ENCODE measurements at places on chromosomes 7 and 10.

DNA sequence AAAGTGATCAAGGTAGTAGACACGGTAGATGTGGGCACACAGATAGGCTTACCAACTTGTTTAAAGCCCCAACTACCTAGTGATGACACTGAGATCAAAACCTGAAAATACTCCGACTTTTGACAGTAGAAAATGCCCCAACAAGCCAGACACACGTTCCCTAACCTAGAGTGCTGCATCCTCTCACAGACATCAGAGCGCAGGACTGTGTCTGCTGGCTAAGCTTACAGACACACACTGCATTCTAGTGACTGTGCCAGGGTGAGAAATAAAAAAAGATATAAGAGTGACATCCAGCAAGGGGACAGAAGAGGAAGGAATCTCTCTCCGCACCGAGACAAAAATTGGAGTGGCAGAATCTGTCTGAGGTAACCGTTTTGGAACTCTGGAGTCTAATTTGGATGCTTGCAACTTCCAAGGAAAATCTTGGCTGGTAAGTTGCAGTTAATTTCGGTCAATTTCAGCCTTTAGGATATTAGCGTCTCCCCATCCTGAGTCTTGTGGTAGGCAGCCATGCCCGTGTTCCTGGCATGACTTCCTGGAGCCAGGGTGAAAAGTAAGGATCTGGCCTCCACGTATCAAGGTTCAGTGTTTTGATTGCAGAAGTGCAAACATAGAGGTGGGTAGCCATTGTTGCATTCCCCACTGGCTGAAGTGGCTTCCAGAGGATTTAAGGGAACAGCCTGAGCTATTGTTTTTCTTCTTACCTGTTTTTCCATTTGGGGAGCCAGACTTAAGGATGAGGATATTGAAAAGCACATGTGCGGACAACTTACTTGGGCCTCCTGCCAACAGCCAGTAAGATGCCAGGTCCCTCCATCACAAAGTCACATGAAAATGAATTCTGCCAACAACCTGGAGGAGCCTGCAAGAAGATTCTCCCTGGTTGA lies 124.1 kb downstream of the SMURF1 start:
- no peak for DNase-seq

DNA sequence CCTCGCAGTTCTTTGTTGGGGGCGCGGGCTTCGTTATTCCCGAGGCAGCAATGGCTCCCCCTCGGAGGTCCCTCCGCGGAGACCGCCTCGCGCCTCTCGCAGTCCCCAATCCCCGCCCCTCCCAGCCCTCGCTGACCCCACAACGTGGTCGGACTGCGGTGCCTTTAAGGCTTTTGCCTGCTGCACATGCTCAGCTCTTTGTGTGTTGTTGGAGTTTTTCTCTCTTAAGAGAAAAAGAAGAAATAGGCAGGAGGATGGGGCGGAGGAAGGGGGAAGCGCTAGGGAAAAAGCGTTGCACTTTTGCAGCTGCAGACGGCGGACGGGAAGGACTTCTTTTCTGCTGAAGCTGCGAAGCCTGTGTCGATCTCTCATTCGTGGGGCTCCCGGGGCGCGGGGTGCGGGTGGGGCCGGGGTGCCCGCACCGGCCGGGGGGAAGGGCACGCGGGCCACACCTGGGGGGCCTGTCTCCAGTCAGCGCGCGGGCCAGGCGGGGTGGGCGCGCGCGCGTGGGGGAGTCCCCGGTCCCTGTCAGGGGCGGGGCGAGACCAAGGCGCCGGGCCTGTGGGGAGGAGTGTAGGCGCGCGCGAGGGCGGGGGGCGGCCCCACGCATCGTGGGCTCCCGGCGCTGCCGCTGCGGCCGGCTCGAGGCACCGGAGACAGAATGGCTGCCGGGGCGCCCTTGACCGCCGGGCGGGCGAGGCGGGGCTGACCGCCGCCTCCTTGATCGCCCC lies 445 bp upstream of the ATRNL1 start:
- DNase-seq = peak; percentile 75

DNA sequence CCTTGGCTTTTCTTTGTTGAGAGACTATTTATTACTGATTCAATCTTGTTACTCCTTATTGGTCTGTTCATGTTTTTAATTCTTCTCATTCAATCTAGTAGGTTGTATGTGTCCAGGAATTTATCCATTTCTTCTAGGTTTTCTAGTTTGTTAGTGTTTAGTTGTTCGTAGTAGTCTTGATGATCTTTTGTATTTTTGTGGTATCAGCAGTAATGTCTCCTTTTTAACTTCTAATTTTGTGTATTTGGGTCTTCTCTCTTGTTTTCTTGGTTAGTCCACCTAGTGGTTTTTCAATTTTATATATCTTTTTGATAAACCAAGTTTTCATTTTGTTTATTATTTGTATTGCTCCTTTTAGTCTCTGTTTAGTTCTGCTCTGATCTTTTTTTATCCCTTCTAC lies 546.9 kb upstream of the TPK1 start:
- no peak for DNase-seq

DNA sequence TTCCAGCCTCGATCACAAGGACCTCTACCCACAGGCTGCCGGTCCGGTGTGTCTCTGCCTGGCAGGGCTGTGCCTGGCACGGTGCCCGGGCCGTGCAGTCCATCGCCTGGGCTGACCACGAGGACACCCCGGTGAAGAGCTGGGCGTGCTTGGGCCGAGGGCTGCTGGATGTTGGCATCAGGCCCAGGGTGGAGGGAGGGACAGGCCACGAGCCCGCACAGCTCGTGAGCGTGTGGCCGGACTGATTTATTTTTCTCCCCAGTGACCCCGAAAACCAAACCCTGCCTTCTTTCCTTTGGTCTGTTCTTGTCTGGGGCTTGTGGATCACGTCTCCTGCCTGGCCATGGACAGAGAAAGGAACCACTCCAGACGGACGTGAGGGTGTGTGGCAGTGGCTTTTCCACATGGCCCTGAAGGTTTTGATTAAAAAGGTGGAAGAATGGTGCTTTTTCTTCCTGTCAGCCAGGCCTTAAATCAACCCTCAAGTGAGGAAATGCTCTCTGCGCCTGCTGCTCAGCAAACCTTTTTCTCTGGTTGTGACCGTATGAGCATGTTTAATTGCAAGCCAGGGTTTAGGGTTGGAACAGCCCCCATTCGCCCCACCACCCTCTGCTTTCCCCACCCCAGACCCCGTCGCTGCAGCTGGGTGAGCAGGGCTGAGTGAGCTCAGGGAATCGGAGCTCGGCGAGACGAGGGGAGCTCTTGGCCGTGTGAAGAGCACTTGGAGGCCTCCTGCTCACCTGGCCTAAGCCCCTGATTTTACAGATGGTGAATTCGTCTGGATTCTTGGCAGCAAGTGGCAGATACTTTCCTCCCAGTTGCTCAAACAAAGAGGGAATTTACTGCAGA lies 130.1 kb downstream of the RGS10 start:
- no peak for DNase-seq

- peak; percentile 79 for DNase-seq
Measured at GRCh38 chr7:4951903-4952636, 6.9 kb downstream of the MMD2 start.

GRCh38 chr7:96328016-96328415 lies 6.1 kb upstream of the SLC25A13 start:
- DNase-seq = no peak

DNA sequence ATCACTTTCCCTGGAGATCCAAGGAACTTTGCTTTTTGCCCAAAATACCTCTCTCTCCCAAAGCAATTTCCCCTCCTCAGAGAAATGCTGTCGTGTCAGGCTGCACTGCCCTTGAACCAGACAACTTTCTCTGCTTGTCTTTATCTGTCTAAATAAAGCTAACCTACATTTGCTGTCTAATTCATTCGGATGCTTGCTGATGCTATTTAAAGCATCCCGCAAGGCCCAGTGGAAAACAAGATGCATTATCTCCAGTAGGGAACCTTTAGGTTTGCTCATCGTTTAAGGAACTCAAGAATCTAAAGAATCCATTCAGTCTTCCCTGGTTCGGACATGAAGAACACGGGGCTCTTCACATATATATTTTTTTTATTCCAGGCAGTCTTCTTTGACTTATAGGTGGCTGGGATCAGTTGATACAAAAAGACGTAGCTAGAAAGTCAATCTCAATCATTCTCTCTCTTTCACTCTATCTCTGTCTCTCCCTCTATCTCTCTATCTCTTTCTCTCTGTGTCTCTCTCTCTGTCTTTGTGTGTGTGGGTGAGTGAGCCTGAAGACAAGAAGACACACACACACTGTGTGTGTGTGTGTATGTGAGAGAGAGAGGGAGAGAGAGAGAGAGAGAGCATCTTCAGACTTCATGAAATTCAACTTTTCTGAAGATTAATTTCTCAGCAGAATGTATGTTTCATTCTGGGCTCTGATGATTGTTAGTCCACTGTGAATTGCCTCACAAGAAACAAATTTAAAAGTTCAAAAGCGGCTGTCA lies 92.8 kb upstream of the MKLN1 start:
- no peak for DNase-seq

GRCh38 chr10:52814506-52814905 lies 41.9 kb upstream of the MBL2 start:
- no peak for DNase-seq
